Adrenal gland (tissue), 19 donors: ENCODE measurements at places on chromosomes 2 and 18. TPM values are rescaled to one million over a fixed set of nuclear protein-coding genes. Genes with fewer than 3 reads are reported as not detected.

GRCh38 chr2:237530472-237531433 is 35.6 kb upstream of the PRLH start:
- DNase-seq, result no peak
- H3K27ac ChIP-seq, result no peak overlapping the region

- no peak for DNase-seq
- H3K27me3 ChIP-seq, result peaks cover 8% of the 10 kb centered on the region
- H3K4me1 ChIP-seq, result peaks cover 13% of the 10 kb centered on the region
- H3K4me3 ChIP-seq, result no peak overlapping the region
- H3K27ac ChIP-seq, result no peak overlapping the region
- H3K36me3 ChIP-seq, result no peaks in the 10 kb centered on the region
Observed at GRCh38 chr18:10895976-10896375, 253.4 kb downstream of the PIEZO2 start.

GRCh38 chr2:206481056-206481455 is 37.7 kb downstream of the ADAM23 start:
- H3K36me3 ChIP-seq, result no peaks in the 10 kb centered on the region
- no peak overlapping the region for H3K27ac ChIP-seq
- H3K27me3 ChIP-seq, result no peaks in the 10 kb centered on the region
- no peaks in the 10 kb centered on the region for H3K4me1 ChIP-seq
- no peak for DNase-seq

DNA sequence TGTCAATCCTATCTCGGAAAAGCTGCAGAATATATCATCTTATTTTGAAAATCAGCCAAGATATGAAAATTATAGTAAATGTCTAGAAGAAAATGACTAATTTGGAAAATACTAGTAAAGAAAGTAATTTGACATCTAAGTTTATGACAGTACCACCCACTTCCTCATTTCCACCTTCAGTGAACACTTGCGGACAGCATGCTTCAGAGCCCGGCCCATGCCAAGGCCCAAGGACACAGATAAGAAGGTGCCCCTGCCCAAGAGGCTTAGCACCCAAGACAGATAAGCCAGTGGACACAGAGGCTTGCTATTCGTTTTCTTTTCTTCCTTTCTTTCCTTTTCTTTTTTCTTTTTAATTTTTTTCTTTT is 4.8 kb upstream of the KCNG2 start:
- peaks cover 26% of the 10 kb centered on the region for H3K27me3 ChIP-seq
- H3K4me1 ChIP-seq, result peaks cover 1% of the 10 kb centered on the region
- H3K27ac ChIP-seq, result no peak overlapping the region
- H3K36me3 ChIP-seq, result no peaks in the 10 kb centered on the region

DNA sequence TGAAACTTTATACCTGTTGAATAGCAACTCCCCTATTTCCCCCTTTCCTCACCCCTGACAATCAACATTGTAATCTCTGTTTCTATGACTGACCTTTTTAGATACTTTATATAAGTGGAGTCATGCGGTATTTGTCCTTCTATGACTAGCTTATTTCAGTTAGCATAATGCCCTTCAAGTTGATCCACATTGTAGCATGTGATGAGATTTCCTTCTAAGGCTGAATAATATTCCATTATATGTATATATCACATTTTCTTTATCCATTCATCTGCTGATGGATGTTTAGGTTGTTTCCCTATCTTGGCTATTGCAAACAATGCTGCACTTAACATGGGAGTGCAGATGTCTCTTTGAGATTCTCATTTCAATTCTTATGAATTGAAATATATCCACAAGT is 9.5 kb downstream of the FASTKD2 start:
- H3K36me3 ChIP-seq, result peaks cover 26% of the 10 kb centered on the region
- H3K27me3 ChIP-seq, result no peaks in the 10 kb centered on the region
- DNase-seq, result no peak
- H3K4me3 ChIP-seq, result no peak overlapping the region
- no peaks in the 10 kb centered on the region for H3K4me1 ChIP-seq

SUCLG1 gene
- total RNA-seq, result 83.9 TPM

- no peaks in the 10 kb centered on the region for H3K27me3 ChIP-seq
- H3K27ac ChIP-seq, result no peak overlapping the region
- H3K36me3 ChIP-seq, result no peaks in the 10 kb centered on the region
- no peak for DNase-seq
- no peak overlapping the region for H3K4me3 ChIP-seq
Observed at GRCh38 chr2:201813996-201814760, 7.8 kb downstream of the CDK15 start.

GRCh38 chr2:133287709-133288108 is 280.6 kb downstream of the NCKAP5 start:
- H3K4me3 ChIP-seq, result no peak overlapping the region
- no peak for DNase-seq
- H3K27ac ChIP-seq, result no peak overlapping the region
- H3K27me3 ChIP-seq, result no peaks in the 10 kb centered on the region

ABCA12 gene
- total RNA-seq, result 0.04 TPM

DNA sequence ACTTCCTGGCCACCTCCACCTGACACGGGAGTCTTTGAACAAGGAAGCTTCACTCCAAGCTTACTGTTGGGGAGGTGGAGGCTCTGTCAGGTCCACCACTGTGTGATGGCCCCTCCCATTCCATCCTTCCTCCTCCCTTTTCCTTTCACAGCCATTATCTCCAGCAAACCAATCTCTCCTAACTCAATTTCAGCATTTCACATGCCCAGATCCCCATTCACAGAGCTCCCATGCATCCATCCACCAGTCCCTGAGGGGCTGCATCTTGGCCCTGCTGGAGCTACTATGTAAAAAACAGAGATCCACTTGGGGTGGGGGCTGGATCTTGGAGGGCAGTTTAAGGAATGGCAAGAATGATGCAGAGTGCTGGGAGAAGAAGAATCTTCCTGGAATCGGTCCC is 129.0 kb upstream of the COPS8 start:
- H3K4me3 ChIP-seq, result no peak overlapping the region
- DNase-seq, result no peak
- H3K4me1 ChIP-seq, result no peaks in the 10 kb centered on the region
- H3K36me3 ChIP-seq, result no peaks in the 10 kb centered on the region
- no peaks in the 10 kb centered on the region for H3K27me3 ChIP-seq

KCNIP3 gene
- total RNA-seq, result 1.3 TPM

PAX8 gene
- total RNA-seq, result 16.0 TPM
